ENCODE measurements at places on chromosomes 3 and 15.

DNA sequence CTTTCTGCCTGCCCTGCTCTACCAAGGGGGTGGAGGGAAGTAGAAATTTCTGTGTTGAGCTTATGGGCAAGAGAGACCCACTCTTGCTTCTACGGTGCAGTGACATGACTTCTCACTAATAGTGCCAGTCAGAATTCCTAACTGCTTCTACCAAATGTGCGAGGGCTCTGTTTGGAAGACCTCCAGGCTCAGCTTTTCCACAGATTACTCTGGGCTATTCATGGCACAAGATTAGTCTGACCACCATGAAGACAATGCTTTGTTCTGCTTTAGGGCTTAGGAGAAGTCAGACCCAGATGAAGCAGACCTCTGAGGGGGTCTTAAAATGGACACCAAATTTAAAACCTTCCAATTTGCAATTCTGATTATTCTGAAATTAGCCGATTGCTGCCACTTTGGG lies 195.9 kb upstream of the TBC1D5 start:
- no peak for DNase-seq

DNA sequence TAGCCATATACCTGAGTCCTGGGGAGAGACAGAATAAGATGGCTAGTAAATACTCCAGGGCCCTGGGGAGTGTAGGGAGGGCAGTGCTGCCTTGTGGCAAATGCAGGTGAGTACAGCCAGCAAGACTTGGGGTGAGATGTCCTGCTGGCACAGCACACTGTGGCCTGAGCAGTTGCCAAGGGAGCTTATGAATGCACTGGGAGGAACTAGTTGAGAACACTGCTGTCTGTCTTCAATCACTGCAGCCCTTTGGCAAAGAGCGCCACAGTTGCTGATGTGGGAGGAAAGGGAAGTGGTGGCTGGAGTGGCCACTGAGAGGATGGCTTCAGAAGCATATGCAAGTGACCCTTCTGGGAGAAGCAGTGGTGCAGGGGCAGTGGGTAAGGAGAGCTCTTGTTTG lies 264.6 kb downstream of the RORA start:
- no peak for DNase-seq

DNA sequence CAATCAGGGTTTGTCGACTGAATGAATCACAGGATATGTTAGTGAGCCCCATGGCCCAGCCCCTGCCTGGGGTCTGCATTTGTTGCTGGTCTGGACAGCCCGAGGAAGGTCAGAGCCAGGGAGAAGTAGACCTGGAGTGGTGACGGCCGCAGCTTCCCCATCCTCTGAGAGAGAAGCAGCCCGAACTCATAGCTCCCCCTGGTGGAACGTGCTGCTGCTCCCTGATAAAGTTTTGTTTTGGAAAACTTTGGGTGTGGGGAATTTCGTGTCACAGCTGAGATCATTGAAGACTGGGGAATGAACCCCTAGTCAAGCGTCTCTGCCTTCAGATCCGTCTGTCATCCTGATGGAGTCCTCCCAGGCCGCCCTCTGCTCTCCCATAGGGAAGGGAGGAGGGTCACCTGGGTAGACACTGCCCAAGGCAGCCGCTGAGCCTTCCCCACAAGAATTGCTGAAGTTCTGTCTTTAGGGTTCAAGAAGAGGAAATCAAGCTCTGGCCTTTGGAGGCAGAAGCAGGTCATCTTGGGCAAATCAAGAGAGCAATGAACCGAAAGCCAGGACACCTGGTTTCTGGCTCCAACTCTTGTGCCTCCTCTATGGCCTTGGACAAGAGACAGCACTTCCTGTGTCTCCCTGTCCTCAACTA lies 60.5 kb downstream of the GLDN start:
- no peak for DNase-seq

GRCh38 chr3:195086885-195087284 lies 184.1 kb downstream of the XXYLT1 start:
- no peak for DNase-seq

DNA sequence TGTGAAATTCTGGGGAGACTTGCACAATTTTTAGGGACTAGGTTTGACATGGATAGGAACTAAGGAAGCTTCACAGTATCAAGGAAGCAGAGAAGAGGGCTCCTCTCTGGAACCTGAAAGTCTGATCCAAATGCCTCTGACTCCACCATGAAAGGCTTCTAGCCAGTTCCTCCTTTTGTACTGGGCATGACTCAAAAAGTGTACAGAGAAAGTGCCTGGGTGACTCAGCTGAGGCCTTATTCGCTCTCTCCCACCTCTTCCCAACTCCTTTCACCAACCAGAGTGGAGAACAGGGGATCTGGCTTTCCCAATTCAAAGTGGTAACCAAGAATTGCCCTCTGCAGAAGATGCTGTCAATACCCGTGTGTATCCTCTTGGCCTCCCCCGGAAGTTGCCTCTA lies 342.9 kb upstream of the PROK2 start:
- no peak for DNase-seq

DNA sequence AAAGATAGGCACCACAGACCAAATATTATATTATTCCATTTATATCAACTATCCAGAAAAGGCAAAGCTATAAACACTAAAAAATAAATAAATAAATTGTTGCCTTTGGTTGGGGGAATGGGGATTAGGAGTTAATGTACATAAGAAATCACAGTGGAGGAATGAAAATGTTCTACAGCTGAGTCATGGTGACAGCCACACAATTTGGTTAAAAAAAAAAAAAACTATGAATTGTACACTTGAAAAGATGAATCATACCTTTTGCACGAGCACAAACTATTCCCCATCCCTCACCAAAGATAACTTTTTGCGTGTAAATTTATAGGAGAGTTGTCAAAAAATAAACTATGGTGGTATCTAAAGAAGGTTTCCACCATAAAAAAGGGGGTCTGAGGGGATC lies 103.2 kb downstream of the TBC1D5 start:
- no peak for DNase-seq

All from NCI-H345 (cell line).